T-helper 17 cell (primary cell): ENCODE measurements at places on chromosomes 2 and 18. TPM values are rescaled to one million over a fixed set of nuclear protein-coding genes. Genes with fewer than 3 reads are reported as not detected.

GRCh38 chr2:118940486-118941120 is 1.4 kb upstream of the MARCO start:
- no peak for DNase-seq

- DNase-seq: no peak
These were observed 241.3 kb downstream of the RBM43 start for GRCh38 chr2:151020411-151020810.

Gene KYNU
- total RNA-seq: 1.8 TPM

DNA sequence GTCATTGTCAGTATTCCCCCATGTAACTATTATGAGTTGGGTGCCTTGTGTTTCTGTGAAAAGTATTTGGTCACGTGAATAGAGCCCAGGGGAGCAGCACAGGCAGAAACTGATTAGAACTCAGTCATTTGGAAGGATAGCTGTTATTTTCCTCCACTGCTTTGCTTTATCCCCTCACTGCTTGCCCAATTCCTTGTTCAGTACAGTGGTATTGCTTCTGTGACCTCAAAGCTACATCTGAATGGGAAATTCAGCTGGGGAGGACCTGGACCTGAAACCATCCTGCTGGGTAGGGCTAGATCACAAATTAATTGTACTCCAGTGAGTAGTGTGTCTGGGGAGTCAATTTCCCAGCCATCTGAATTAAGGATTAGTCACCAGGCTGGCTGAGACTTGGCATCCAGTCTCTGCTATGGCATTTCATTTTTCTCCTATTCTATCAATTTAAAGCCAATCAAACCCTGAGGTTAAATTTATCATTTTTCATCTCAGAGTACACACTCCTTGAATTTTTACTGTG is 1231.6 kb upstream of the GYPC start:
- no peak for DNase-seq

- no peak for DNase-seq
These were observed 278.4 kb downstream of the NDUFA10 start for GRCh38 chr2:239746559-239747246.

Gene LYG2
- not detected for total RNA-seq

DNA sequence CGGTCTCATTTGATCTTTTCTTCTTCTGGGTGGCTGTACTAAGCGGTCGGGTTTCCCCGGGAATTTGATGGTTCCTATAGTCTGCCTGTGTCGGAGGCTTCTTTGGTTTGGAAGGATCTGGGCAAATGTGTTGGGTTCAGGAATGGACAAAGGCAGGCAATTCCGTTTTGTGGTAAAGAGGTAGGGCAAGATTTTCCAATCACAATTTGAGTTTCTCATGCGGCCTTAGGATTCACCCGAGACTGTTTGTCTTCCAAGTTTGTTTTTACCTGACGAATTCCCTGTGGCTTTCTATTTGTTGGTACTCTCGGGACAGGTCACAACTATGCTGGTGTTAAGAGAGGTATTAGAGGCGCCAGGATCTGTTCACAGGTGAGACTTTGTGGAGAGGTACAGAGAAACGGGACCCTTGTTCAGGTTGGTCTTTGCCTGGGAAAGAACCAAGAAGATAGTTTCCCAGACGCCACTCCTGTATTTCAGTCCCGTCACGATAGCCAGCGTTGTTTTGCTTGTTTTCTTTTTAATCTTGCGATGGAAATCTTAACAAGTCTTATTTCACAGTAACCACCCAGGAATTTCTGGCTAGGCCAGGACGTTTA is 3.0 kb downstream of the SP5 start:
- no peak for DNase-seq

Gene TMEM200C
- not detected for total RNA-seq

DNA sequence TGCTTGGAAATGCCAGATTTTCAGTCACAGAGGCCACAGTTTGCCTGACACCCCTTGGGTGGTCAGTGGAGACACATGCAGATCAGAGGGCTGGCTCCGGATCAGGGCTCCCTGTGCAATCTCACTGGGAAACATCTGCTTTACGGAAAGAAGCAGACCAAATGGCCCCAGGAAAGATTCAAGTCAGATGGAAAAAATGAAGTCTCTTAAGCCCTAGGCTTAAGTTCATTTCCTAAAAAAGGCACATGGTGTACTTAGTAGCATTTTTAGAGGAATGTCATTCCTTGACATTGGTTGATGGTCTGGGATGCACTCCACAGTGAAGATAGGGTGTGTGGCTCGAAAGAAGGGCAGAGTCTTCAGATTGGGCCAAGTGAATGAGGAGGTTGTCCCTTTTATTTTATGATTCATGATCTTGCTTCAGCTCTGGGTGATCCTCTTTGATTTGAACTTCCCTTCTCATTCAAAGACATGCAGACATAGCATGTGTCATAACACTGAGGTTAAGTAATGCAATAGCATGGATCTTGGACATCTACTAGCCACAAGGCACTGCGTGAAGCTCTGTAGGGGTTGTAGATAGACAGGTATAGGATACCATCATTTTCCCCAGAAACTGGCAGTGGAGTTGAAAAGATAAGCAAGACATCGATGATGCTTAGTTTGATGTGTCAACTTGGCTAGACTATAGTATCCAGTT is 56.5 kb downstream of the KCNE4 start:
- DNase-seq: no peak
